ENCODE measurements at places on chromosomes 13 and 19.
A peak's percentile ranks its signal among the peaks of the same experiment; 100 is the strongest.

- H3K36me3 ChIP-seq, result no peaks in the 10 kb centered on the region
- H3K4me1 ChIP-seq, result no peaks in the 10 kb centered on the region
- H3K27me3 ChIP-seq, result no peaks in the 10 kb centered on the region
Observed at GRCh38 chr19:54905421-54905802, 536 bp upstream of the NCR1 start.

DNA sequence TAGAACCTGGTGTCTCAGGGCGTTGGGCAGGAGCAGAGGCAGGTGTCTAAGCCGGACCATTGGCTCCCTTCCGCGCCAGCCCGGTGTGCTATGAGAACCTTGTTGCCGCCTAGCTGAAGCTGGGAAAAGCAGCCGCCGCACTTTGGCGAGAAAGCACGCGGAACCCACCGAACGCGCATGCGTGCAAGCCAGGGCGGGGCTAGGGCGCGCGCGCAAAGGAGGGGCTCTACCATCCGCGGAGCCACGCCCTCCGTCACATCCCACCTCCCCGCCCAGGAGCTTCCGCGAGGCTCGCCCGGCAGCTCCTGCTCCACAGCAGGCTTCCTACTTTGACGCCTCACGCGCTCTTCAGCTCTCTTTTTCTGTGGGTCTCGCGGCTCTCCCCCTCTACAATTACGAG lies 51.3 kb downstream of the WDR87 start:
- no peaks in the 10 kb centered on the region for H3K4me1 ChIP-seq
- no peaks in the 10 kb centered on the region for H3K27me3 ChIP-seq
- peak; percentile 17 for DNase-seq
- no peaks in the 10 kb centered on the region for H3K36me3 ChIP-seq
- no peak overlapping the region for H3K27ac ChIP-seq

DNA sequence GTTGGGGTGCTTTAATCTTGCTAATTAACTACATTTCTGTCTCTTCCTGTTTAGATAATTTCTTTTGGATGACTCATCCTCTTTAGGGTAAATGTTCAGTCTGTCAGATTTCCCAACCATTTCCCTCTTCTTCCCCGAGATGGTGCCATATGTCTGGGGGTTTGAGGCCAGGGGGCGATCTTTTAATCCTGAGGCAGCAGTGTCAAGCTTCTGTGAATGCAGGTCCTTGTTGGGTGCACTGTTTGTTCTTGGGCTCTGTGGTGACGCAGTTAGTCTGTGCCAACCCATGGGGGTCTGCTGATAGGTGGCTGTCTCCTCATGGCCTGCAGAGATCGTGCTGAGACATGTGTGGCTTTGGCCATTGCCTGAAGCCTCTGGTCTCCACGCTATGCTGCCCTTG lies 420.4 kb downstream of the NDFIP2 start:
- no peaks in the 10 kb centered on the region for H3K36me3 ChIP-seq
- DNase-seq, result peak; percentile 13
- H3K4me1 ChIP-seq, result no peaks in the 10 kb centered on the region
- no peaks in the 10 kb centered on the region for H3K27me3 ChIP-seq

GRCh38 chr13:101382701-101383100 lies 33.6 kb downstream of the NALCN start:
- H3K4me1 ChIP-seq, result 0 out of 2 replicates have a peak, but pooled peaks cover 2% of the 10 kb centered on the region
- H3K27me3 ChIP-seq, result no peaks in the 10 kb centered on the region
- no peak overlapping the region for H3K27ac ChIP-seq
- H3K4me3 ChIP-seq, result no peak overlapping the region

- no peak overlapping the region for H3K4me3 ChIP-seq
- DNase-seq, result no peak
- H3K4me1 ChIP-seq, result no peaks in the 10 kb centered on the region
- H3K27ac ChIP-seq, result no peak overlapping the region
- no peaks in the 10 kb centered on the region for H3K36me3 ChIP-seq
Observed at GRCh38 chr13:40457929-40458719, 208.3 kb downstream of the FOXO1 start.

DNA sequence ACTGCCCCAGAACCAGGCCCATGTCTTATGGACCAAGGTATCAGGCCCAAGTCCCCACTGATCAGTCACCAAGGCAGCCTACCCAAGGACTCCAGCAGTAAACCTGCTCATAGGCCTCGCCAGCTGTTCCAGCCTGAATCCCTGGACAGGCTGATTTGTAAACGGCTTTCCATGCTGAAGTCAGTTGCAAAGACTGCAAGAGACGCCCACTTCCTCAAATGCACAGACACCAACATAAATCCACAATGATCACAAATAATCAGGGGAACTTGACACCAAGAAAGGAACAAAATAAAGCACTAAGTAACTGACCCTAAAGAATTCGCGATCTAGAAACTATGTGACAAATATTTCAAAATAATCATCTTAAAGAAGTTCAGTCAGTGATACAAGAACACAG lies 75.2 kb downstream of the RXFP2 start:
- no peaks in the 10 kb centered on the region for H3K4me1 ChIP-seq
- no peaks in the 10 kb centered on the region for H3K27me3 ChIP-seq
- no peak for DNase-seq
- H3K27ac ChIP-seq, result no peak overlapping the region
- no peak overlapping the region for H3K4me3 ChIP-seq
- H3K36me3 ChIP-seq, result no peaks in the 10 kb centered on the region

GRCh38 chr19:44759083-44759804 lies 10.7 kb downstream of the BCL3 start:
- H3K27me3 ChIP-seq, result no peaks in the 10 kb centered on the region
- H3K36me3 ChIP-seq, result peaks cover 49% of the 10 kb centered on the region
- H3K4me3 ChIP-seq, result no peak overlapping the region
- H3K27ac ChIP-seq, result no peak overlapping the region

- H3K27me3 ChIP-seq, result no peaks in the 10 kb centered on the region
- no peak overlapping the region for H3K27ac ChIP-seq
- H3K36me3 ChIP-seq, result no peaks in the 10 kb centered on the region
- no peak for DNase-seq
- no peak overlapping the region for H3K4me3 ChIP-seq
- no peaks in the 10 kb centered on the region for H3K4me1 ChIP-seq
Observed at GRCh38 chr13:70253834-70254233, 145.6 kb upstream of the KLHL1 start.

- peak; percentile 69 for DNase-seq
- no peaks in the 10 kb centered on the region for H3K36me3 ChIP-seq
Observed at GRCh38 chr19:7947939-7948338, 4.5 kb upstream of the TIMM44 start.

DNA sequence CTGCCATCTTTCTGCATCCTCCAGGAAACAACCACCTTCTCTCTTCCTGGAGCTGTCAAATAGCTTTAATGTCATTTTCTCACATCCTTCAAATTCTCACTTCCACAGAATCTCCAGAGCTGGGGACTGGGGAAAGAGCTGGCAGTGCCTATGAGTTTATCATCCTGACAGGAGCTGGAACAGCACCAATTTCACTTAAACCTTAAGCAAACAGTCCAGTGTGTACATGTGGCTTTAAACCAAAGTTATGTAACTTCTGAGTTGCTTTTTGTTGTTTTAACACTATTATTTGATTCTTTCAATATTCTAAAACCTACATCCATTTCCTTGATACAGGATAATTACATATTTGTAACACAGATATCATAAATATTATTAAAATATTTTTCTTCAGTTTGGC lies 331.5 kb upstream of the ARGLU1 start:
- no peak for DNase-seq
- no peak overlapping the region for H3K27ac ChIP-seq
- H3K27me3 ChIP-seq, result peaks cover 2% of the 10 kb centered on the region
- H3K4me1 ChIP-seq, result no peaks in the 10 kb centered on the region

GRCh38 chr19:48510421-48511268 lies 990 bp downstream of the LMTK3 start:
- H3K36me3 ChIP-seq, result no peaks in the 10 kb centered on the region
- DNase-seq, result peak; percentile 39

DNA sequence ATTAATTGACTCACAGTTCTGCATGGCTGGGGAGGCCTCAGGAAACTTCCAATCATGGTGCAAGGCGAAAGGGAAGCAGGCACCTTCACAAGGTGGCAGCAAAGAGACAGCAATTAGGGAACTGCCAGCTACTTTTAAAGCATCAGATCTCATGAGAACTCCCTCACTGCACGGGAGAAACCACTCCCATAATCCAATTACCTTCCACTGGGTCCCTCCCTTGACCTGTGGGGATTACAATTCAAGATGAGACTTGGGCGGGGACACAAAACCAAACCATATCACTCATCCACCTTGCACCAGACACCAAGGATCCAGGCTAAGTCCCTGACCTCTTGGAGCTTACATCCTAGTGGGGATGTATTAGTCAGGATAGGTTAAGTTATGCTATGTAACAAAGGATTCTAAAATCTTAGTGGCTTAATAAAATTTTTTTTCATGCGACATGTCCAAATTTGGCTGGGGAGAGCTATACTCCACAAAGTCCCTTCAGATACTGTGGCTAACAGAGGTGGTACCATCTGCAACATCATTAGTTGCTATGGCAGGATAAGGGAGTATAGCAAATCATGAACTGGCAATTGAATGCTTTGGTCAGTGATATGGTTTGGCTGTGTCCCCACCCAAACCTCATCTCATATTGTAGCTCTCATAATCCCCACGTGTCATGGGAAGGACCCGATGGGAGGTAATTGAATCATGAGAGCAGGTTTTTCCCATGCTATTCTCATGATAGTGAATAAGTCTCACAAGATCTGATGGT lies 8.3 kb upstream of the FAM187B start:
- DNase-seq, result no peak
- no peak overlapping the region for H3K27ac ChIP-seq
- H3K4me3 ChIP-seq, result no peak overlapping the region
- no peaks in the 10 kb centered on the region for H3K27me3 ChIP-seq
- H3K36me3 ChIP-seq, result no peaks in the 10 kb centered on the region

DNA sequence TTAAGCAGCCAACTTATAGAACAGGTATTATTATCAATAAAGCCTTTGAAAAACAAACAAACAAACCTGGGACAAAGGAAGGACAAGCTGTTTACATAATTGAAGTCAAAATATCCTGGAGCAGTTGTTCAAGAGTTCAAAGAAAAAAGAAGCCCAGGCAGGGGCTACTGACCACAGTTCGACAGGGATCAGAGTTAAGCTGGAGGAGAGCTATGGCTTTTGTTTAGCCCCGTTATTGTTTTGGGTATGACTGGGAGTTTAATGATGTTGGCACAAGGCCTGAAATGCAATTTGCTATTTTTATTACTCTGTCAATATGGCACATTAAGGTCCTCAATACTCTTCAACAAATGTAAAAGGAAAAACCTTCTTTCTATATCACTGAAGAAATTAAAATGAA lies 624.4 kb upstream of the KLHL1 start:
- H3K36me3 ChIP-seq, result no peaks in the 10 kb centered on the region
- no peak for DNase-seq
- H3K27ac ChIP-seq, result no peak overlapping the region
- H3K4me3 ChIP-seq, result no peak overlapping the region

DNA sequence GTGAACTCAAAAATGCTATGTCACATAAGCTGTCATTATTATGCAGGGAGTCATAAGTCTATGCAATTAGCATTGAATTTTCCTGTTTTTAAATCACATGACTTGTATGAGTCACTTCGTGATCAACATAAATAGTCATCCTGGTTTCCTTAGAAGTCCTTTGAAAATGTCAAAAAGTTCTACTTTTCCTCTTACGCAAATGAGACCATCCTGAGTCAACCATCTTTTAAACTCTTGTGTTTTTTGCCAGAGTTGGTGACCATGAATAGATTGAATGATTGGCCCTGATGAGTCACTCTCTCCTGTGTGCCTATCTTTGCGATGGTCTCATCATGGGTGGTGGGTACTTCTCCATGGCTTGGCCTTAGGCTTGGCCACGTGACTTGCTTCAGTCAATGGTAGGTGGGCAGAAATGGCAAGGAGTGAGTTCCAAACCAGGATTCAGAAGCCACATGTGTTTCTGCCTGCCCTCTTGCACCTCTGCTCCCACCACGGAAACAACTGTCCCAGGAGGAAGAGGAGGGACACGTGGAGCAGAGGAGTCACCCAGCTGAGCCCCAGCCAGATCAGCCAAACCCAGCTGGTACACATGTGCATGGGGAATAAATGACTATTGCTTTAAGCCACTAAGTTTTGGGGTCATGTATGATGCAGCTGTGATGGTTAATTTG lies 123.5 kb upstream of the CACNA1A start:
- H3K36me3 ChIP-seq, result no peaks in the 10 kb centered on the region
- H3K27ac ChIP-seq, result peak overlapping the region; percentile 28
- H3K4me3 ChIP-seq, result no peak overlapping the region
- no peaks in the 10 kb centered on the region for H3K27me3 ChIP-seq

DNA sequence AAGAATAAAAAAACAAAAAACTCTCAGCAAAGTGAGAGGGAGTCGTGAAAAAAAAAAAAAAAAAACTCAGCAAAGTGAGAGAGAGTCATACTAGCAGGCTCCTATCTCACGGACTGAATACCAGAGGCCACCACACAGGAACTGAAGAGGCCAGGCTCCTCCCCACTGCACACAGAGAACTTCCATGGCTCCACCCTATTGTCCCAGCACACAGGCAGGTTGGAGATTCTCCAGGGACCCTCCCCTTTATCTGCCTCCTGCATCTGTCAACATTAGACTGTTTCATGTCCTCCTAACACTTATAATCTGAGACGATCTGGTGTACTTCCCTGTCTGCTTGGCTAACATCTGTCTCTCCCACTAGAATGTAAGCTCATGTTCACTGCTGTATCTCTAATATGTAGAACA lies 37.0 kb upstream of the FARP1 start:
- peaks cover 6% of the 10 kb centered on the region for H3K4me1 ChIP-seq
- DNase-seq, result peak; percentile 59
- no peak overlapping the region for H3K4me3 ChIP-seq
- no peaks in the 10 kb centered on the region for H3K27me3 ChIP-seq
- H3K27ac ChIP-seq, result no peak overlapping the region

GRCh38 chr19:4639531-4640246 lies 373 bp downstream of the TNFAIP8L1 start:
- no peak for DNase-seq
- peaks cover 14% of the 10 kb centered on the region for H3K4me1 ChIP-seq
- peak overlapping the region; percentile 19 for H3K27ac ChIP-seq
- H3K27me3 ChIP-seq, result no peaks in the 10 kb centered on the region

DNA sequence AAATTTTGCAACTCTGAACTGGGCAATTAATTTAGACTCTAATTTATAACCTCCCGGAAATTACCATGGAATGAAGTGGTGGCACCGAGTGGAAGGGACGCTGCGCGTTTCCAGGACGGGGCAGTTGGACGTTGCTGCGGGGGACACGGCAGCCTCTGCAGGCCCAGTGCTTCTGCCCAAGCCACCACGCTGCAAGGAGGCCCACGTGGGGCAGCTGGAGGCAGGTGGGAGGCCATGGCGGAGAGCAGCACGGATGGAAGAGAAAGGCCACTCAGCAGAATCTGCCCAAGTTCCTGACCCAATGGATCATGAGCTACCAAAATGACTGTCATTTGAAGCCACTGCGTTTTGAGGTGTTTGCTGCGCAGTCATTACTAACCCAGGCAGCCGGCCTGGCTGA lies 11.2 kb upstream of the ADPRHL1 start:
- peaks cover 17% of the 10 kb centered on the region for H3K36me3 ChIP-seq
- H3K27ac ChIP-seq, result no peak overlapping the region
- no peak for DNase-seq
- no peaks in the 10 kb centered on the region for H3K27me3 ChIP-seq
- no peaks in the 10 kb centered on the region for H3K4me1 ChIP-seq

Data from IMR-90 (cell line).